ENCODE measurements at places on chromosomes 16 and 17.

DNA sequence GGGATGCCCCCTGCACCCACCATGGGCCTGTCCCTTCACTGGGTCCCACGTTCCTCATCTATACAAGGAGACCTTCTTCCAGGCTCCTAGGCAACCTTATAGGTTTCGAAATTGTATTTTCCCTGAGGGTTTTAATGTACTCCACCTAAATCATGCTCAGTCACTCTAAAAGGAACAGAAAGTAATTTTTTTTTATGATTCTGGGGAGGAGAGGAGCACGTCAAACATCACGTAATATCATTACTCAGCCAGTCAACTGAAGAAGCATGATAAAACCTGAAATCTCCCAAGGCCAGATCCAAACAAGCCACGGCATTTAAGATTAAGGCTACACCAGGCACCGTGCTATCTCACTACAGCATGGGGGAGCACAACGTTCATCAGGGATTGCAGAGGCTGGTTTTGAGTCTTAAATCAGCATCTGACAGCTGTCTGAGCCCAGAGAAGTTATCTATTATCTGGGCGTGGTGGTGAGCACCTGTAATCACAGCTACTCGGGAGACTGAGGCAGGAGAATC is 3.9 kb upstream of the TMEM114 start:
- DNase-seq = no peak

DNA sequence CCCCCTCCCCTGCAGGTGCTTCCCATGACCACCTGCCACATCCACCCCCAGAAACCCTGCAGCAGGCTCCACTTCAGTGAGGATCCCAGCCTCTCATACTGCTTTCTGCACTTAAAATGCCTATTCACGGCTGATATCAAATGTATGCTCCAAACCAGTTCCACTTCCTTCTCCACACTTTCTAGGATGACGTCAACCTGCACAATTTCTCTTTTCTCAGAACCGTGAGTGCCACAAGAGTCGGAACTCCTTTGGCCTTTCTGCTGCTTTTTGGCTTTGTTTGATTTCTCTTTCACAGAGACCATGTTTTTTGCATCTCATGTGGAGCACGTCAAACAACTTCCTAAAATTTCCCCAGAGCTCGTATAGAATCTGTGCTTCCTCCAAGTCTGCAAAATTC is 378.8 kb upstream of the TNRC6C start:
- no peak for DNase-seq

- no peak for DNase-seq
Measured at GRCh38 chr17:48149787-48150463, 42.4 kb downstream of the SNX11 start.

- DNase-seq = no peak
Measured at GRCh38 chr17:55067697-55068439, 99.3 kb downstream of the STXBP4 start.

GRCh38 chr16:49275050-49275730 is 6.4 kb downstream of the CBLN1 start:
- DNase-seq = no peak

- no peak for DNase-seq
Measured at GRCh38 chr16:27472091-27473020, 70.4 kb downstream of the IL21R start.

DNA sequence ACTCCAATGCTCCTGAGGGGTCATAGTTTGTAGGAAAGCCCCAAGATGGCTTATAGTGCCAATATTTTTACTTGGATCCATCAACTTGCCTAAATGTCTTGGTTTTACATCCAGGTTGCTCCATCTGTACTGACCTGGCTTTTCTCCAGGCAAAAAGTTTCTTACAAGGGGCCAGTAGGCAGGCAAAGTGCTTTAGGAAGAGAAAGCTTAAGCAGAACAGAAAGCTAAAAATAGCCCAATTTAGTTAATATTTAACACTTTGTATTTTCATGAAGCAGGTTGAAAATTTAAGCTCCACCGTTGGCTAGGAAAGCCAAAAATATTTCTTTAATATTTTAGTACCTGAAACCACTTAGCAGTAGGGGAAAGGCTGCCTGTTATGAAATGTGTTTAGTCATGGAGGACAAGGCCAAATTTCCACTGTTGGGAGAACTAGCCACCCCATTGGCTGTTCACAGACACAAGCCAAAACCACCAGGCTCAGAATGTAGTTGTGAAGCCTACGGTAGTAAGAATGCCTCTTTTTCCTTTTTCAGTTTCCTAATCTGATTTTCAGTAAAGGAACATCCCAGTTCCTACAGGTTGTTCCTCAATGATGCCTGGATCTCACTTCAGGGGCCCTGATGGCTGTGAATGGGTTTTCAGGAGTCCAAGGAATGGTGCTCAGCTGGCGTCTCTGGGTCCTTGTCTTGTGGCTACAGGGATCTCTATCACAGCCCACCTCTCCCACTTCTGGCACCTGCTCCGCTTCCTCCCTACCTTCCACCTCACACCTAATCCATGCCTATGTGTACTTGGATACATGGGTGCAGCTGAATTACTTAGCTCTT is 324.8 kb downstream of the PMP22 start:
- no peak for DNase-seq

GRCh38 chr17:31296142-31296541 is 897 bp downstream of the OMG start:
- peak; percentile 95 for DNase-seq

- no peak for DNase-seq
Measured at GRCh38 chr17:61450641-61451537, 1.3 kb upstream of the TBX4 start.

DNA sequence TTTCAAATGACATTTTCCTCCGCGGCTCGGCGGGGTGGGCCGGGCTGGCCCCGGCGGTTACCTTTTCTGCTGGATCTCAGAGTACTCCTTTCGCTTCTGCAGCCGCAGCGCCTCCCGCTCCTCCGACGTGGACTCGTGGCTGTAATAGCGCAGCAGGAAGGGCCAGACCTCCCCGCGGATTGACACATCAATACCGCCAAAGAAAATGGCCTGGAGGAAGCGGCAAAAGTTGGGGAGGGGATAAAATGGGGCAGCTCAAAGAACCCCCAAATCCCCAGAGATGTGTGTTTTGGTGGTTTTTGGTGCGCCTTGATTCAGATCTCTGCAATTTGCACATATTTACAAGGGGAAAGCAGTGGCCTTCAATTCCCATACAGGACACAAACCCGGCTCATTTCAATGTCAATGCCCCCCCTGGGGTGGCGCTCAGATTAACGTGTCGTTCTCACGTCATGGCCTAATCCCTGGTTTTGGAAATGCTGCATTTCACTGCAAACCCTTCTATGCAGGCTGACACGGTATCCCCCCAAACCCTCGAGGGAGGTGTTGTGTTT is 85.9 kb downstream of the TBC1D16 start:
- DNase-seq = peak; percentile 89

GRCh38 chr17:36932694-36933511 is 4.4 kb upstream of the LHX1 start:
- no peak for DNase-seq

- DNase-seq = no peak
Measured at GRCh38 chr16:57585051-57585687, 42.7 kb downstream of the ADGRG5 start.

GRCh38 chr17:53516636-53517035 is 306.1 kb upstream of the KIF2B start:
- DNase-seq = peak; percentile 44

GRCh38 chr16:50207652-50208051 is 54.5 kb downstream of the TENT4B start:
- DNase-seq = no peak

- peak; percentile 28 for DNase-seq
Measured at GRCh38 chr17:38415250-38416194, 12.7 kb upstream of the ARHGAP23 start.

GRCh38 chr17:65745241-65745640 is 183.8 kb upstream of the AXIN2 start:
- no peak for DNase-seq

- no peak for DNase-seq
Measured at GRCh38 chr16:74713325-74713724, 12.7 kb upstream of the MLKL start.

DNA sequence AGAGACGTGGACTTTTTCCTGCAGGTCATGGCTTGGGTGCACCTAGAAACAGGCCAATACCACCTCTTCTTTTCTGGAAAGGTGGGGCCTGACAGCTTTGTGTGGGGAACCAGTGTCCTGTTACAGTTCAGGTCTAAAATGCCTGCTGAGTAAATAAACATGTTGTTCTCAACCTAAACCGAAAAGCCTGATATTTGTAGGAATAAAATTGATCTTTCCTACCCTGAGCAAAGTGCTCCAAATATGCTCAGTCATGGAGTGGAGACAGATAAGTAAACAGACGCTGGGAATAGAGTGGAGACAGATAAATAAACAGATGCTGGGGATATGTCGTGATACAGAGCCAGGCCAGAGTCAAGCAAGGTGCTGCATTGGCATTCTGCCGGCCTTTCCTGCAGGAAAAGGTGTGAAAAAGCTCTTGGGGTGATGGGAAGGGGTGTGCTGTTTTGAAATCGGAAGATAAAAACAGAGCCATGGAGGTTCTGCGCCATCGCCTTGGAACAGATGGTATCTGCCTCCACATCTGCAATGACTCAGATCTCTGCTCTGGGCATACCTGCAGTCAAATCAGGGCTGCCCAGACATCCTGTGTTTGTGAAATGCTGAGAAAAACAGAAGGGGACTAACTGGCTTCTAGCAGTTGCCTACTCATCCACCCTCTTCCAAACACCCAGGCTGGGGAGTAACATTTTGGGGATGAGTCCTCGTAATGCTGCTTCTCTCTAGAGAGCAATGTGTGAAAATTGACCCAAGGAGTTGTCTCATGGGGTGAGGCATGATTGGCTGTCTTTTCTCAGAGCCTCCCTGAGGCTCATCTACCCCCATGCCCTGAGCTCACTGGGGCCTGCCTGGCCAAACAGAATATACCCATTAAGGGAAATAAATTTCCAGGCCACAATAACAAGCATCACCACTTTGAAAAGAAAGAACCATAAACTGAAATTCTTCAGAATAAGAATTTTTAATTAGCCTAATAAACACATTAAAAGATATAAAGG is 16.8 kb upstream of the TRPV2 start:
- no peak for DNase-seq

GRCh38 chr16:57138281-57138935 is 46.0 kb downstream of the CPNE2 start:
- DNase-seq = no peak

DNA sequence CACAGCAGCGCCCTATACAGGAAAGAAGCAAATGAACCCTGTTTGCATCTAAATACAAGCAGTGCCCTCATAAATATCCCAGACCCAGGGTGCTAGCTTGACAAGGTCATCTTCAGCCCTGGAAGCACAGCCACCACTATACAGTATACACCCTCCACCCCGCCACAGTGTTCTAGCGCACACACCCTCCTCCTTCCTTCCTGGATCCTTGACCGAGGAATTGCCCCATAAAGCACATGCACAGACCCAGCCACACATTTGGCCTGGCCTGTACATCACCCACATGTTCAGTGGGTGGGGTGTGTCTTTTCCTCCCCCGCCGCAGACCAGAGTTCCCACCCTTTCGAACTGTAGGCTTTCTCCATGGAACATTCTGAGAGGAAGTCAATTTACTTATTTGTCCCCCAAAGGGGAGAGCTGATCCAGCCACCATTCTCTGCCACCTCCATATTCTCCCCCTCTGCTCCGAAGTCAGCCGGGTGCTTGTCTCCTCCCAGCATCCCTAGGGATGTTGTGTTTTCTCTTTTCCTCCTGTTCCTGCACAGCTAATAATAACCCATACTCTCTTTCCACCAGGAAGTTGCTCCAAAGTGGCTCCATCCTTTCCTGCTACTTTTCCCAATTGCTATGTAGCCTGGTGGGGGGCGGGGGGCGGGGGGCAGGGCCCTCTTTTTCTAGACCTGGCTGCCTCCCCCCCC is 6.6 kb downstream of the ABI3 start:
- DNase-seq = peak; percentile 30

DNA sequence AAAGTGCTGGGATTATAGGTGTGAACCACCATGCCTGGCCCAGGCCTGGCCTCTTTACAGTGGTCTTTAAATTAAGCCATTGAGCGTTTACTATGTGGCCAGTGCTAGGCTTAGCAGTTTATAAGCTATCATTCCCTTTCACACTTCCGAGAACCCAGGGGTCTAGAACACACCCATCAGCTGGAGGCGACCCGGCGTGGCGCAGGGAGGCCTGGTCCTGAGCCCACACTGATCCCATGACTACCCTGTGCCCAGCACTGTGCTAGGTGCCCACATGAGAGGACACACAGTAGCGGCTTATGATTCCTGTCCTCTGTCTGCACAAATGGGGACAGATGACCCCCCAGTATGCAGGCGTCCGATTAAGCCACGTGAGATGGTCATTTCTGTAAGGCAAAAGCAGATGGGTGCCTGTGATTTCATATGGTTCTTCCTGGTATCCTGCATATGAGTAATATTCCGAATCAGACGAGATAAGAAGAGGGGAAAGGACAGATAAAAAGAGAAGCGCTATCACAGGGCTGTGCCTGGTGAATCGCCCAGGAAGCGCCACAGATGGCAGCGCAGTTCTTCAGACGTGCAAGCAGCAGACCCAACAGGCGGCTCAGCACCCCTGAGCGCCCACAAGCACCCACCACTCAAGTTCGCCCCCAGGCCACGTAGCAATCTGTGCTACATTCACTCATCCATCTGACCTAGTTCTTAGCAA is 5.3 kb downstream of the OSGIN1 start:
- DNase-seq = no peak

- peak; percentile 19 for DNase-seq
Measured at GRCh38 chr17:10327640-10328039, 45.2 kb downstream of the MYH13 start.

DNA sequence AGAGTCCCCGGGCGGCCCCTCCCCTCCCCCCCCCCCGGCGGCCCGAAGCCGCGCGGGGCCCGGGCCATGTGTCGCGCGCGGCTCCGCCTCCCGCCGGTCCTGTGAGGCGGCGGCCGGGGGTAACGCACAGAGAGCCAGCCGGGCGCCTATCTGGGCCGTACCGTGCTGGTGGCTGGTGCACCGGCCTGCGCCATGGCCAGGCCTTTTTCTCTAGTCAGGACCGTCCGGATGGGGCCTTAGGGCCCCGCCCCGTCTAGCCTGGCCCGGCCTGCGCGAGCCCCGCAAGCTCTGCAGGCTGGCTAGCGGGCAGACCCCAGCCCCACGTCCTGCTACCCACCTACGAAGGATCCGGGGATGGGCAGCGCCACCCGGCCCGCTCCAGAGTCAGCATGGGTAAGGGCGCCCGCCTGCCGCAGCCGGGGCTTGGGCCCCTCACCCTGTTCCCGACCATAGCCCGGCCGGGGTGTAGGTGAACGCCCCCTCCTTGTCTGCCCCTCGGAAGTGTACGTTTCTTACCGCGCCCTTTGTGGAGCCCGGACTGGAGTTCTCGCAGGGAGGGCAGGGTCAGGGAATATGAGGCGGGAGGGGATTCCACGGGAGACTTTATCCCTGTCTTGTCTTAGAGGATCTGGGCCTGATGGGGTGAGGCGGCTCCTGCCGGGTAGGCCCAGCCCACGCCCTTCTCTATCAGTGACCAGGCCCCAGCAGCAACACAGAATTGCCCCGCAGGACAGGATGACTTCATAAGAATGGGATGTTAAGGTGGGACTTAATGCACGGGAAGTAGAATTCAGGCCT is at the start of gene CENPT:
TSS of gene CENPT (minus strand) at position 630 of the 798 bp plus-strand sequence. CDS start 13,834 bp downstream, outside the sequence.
- peak; percentile 38 for DNase-seq

- DNase-seq = no peak
Measured at GRCh38 chr17:80109713-80110446, 8.5 kb downstream of the GAA start.

Data from HAP-1 (cell line).